ENCODE measurements at places on chromosomes 6 and 20.

DNA sequence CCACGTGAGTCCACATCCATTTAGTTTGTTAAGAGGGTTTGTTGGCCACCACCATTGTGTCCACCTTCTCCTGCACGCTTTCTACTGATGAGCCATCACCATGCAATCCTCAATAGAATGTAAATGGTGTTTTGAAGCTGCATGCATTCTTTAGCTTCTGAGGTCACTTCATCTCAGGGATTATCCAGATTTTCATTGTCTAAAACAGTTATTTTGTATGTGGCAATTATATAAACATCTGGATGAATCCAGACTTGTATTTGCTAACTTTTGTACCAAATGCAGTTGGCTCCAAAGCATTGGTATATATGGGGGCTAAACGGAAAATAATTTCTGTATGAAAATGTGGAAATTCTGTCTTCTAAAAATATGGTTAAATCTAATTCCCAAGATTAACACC lies 231.2 kb upstream of the ARID1B start:
- no peak for DNase-seq

DNA sequence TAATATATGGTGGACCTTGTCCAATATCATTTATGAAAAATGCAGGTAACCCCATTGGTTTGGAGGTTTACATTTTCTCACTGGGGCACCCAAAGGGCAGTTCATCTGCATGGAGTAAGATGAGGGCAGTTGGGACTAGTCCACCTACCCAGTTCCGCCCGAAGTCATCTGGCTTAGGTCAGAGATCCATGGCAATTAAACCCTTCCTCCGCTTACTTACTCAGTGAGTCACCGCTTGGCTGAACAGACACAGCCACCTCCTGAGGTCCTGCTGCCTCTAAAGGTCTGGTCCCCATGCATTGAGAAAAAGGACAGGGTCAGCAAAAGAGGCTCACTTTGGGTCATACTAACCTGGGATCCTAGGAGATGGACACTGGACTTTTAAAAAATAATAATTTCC lies 102.9 kb upstream of the PRL start:
- no peak for DNase-seq

- peak; percentile 56 for DNase-seq
Observed at GRCh38 chr6:152112491-152113261, 305.2 kb downstream of the ESR1 start.

DNA sequence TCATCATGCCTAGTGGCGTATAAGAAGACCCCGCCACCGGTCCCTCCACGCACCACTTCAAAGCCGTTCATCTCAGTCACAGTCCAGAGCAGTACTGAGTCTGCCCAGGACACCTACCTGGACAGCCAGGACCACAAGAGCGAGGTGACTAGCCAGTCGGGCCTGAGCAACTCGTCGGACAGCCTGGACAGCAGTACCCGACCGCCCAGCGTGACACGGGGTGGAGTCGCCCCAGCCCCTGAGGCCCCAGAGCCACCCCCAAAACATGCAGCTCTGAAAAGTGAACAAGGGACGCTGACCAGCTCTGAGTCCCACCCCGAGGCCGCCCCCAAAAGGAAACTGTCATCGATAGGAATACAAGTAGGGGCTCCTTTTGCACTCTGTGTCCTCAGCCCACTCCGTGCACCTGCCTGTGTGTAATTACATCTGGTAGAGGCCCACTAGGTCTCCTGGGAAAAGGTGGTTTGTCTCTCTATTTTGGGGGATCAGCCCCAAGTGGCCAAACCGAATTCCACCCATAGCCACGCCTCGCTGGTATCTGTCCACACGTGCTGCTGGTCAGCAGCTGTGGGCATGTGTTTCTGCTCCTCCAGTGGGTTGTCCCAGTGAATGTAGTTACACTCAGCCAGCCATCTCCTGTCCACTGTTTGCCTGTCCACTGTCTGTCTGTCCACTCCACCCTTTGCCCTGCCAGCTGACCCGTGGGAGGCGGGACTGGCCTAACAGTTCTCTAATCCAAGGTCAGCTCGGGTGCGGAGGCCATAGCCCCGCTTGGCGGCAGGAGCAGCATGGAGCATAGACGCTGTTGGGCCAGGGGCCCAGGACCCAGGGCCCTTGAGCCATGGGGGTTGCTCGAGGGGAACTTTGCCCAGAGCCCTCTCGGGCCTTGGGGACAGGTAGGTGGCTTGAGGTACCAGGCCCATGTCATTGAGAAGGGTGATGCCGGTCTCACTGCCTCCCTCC lies 44.3 kb upstream of the MYL9 start:
- no peak for DNase-seq

DNA sequence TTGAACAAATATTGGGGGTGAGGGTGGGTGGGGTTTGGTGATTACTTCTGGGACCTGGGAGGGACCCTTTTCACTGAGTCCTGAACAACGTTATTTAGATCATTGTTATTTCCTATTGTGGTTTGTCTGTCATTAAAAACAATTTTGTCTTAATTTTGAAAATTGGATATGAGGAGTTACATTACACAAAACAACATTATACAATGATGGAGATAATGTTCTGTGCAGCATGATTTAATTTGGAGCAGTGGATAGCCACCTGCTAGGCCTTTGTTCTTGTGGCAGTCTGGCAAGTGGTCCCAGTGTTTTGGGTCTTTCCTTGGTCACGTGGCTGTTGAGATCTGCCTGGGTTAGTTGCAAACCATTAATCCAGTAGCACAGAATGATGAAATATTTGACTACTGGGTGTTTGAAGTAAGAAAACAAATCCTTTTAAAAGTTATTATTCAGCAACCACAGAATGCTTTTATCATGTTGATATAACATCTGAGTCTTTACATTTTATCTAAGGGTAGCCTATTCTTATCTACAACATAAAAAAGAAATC lies 172.8 kb downstream of the CDKAL1 start:
- DNase-seq, result no peak

- peak; percentile 57 for DNase-seq
Observed at GRCh38 chr6:33118525-33119123, 42.8 kb downstream of the HLA-DPB1 start.

- no peak for DNase-seq
Observed at GRCh38 chr6:10793695-10794094, 44.6 kb downstream of the MAK start.

DNA sequence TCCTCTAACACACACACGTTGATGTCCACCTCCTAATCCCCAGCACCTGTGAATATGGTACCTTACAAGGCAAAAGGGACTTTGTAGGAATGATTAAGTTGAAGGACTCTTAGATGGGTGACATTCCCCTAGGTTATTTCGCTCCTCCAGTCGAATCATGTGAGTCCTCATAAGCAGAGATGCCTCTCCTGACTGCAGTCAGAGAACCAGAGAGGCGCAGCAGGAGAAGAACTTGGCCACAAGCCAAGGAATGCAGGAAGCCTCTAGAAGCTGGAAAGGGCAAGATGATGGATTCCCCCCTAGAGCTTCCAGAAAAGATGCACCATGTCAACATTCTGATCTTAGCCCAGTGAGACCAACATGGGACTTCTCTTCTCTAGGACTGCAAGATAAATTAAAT lies 133.1 kb upstream of the PTPRT start:
- no peak for DNase-seq

DNA sequence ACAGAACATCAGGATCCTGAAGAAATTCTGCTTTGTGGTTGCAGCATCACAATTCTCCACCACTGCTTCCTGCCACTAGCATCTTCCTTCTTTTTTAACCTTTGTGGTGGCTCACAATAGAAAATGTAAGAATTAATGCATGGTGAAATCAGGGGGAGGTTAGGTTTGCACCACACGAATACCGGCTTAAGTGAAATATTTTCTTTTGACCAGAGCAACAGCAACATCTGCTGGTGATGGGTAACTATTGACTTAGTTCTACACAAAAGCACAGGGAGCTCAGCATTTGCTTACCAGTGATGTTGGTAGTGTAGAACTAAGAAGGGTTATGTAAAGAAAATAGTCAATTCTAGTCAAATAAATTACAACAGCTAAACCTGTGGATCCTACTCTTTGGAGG lies 280.5 kb downstream of the SYNE1 start:
- peak; percentile 53 for DNase-seq

- no peak for DNase-seq
Observed at GRCh38 chr6:118335325-118335816, 212.7 kb upstream of the PLN start.

- peak; percentile 9 for DNase-seq
Observed at GRCh38 chr6:157755032-157755745, 67.9 kb upstream of the SNX9 start.

GRCh38 chr6:376827-377640 lies 14.5 kb upstream of the IRF4 start:
- DNase-seq, result no peak

GRCh38 chr6:2625581-2625980 lies 125.1 kb downstream of the MYLK4 start:
- DNase-seq, result no peak

DNA sequence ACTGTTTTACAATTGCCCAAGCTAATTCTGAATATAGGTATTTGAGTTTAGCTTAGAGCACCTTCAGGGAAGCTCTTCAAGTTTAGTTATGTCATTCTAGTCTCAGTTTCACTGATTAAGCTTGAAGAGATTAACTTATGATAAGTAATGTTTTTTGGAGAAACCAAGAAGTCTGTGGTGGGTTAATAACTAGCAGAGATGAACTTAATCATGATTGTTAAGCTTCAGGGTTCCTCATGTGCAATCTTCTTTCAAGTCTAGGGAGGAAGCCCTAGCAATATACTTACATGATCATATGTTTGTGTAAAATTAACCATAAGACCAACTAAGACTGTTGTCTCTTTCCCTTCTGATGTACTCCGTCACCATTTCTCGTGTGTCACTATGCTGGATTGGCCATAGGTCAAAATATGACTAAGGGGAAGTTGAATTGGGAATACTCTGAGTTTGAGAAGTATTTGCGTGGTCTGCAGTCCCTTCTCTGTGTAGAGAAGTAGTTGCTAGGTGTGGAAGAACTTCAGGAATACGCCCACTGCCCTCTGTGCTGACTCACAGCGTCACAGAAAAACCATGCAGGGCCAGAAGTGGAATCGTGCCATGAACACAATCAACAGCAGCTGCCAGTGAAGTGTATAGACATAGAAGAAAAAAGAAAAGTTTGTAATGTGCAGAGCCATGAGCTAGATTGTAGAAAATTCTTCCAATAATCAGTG lies 88.3 kb downstream of the SH3BGRL2 start:
- no peak for DNase-seq

GRCh38 chr6:111775145-111775922 lies 97.9 kb downstream of the FYN start:
- no peak for DNase-seq

DNA sequence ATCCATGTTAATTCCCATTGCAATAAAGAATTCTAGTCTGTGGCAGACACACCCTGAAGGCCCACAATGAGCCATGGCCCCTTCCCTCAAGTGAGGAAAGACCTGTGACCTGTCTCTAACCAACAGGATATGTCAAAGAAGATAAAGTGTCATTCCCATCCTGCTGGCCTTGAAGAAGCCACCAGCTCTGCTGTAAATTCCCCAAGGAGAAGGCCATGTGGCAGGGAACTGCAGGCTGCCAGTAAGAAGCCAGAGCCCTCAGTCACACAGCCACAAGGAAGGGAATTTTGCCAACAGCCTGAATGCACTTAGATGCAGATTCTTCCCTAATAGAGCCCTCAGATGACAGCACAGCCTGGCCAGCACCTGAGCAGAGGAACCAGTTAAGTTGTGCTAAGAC lies 24.8 kb downstream of the VIP start:
- DNase-seq, result no peak

DNA sequence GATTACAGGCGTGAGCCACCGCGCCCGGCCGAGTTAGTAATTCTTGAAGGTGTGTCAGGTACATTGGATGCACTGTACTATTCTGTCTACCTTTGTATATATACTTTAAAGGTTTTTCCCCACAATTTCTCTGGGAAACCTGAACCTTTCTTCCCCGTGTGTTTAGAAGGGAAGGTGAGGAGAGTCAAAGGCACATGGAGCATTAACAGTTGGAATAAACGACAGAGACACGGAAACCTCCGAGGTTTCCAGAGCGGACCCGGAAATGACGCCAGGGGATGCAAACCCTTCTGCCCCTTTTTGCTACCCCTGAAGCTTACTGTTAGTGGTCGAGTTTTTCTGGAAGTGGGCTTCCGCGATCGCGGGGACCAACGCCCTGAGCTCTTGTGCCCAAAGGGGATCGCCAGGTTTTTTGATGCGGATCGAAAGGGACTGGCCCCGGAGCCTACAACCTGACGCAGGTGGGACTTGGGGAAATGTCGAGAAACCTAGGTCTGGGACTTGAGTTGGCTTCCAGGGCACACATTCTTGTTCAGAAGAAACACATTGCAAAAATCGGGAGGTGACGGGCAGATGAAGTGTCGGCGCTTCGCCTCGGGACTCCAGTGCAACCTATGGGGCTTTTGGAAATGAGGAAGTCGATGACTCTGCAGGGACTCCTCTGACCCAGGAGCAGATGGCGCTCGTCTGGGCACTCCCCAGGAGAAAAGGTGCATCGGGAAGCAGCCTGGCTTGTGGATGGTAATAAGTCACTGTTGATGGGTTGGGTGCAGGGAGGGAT lies 218.2 kb downstream of the OR2B2 start:
- DNase-seq, result peak; percentile 62

DNA sequence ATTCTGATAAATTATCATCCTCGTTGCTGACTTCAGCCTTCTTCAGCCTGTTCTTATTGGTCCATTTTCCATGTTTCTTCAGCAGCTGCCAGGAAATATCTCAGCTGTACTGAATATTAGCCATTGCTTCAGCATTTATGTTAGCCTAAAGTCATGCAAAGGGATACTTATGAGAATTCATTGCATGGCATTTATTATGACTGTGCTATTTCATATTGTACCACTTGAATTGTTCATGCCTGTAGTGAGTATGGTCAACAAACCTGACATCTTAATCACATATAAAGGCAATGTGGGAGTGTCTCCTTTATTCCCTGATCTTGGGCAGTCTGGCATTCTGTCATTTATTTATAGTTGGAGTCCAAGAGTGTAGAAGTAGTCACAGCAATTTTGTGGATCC lies 193.4 kb upstream of the SLC35B3 start:
- no peak for DNase-seq

DNA sequence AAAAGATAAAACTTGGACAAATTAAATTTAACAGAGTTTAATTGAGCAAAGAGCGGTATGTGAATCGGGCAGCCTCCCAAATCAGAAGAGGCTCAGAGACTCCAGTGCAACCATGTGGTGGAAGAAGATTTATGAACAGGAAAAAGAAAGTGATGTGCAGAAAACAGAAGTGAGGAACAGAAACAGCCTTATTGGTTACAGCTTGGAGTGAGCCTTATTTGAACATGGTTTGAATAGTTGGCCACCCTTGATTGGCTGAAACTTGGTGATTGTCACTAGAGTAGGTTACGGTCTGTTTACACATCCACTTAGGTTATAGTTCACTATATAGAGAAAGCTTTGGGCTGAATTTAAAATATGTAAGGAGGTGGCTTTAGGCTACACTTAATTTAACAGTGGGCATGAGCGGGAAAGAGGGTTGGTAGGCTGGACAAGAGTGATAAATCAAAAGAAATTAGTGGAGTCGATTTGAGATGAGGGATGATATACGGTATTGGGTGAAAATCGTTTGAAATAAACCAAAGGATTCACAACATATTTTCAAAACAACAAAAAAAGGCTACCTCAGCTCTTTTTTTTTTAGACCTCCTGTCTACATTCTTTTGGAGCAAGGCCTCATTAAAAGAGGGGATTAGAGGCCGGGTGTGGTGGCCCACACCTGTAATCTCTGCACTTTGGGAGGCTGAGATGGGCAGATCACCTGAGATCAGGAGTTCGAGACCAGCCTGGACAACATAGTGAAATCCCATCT lies 84.3 kb upstream of the PREP start:
- DNase-seq, result no peak

Data from neural progenitor cell (in vitro differentiated cells).